ENCODE measurements at places on chromosomes 11 and 22.

DNA sequence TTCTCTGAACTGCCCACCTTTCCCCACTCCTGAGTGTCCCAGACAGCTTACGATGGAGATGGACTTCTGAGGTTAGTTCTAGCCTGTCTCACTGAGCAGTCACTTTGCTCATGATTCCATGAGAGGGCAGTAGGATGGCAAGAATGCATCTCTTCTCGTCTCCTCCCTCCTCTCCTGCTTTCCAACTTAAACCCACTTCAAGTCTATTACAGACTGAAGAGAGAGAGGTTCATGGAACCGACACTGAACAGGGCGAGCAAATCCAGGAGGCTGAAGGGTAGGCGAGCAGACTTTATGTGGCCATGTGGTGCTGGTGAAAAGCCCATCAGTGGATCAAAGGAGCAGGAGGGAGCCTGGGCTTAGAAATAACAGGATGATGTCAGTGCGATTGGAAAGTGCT lies 38.6 kb downstream of the CEP164 start:
- DNase-seq, result no peak

DNA sequence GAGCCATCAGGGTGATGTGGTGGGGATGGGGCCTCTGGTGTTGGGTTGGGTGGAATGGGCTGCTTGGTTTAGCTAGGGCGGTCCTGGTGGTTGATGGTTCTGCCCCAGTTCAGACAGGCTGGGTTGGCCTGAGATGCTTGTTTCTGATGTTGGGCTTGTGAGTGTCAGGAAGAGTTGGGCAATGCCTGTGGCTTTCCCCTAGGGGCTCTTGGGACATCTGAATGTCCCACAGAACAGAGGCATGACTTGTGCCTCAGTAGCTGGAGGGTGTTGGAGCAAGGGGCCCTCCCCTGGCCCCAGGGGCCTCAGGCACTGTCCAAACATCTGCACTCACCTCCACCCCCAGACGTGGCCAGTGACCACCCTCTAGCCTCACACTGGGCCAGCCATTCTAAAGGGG lies 14.0 kb upstream of the CTSD start:
- no peak for DNase-seq

DNA sequence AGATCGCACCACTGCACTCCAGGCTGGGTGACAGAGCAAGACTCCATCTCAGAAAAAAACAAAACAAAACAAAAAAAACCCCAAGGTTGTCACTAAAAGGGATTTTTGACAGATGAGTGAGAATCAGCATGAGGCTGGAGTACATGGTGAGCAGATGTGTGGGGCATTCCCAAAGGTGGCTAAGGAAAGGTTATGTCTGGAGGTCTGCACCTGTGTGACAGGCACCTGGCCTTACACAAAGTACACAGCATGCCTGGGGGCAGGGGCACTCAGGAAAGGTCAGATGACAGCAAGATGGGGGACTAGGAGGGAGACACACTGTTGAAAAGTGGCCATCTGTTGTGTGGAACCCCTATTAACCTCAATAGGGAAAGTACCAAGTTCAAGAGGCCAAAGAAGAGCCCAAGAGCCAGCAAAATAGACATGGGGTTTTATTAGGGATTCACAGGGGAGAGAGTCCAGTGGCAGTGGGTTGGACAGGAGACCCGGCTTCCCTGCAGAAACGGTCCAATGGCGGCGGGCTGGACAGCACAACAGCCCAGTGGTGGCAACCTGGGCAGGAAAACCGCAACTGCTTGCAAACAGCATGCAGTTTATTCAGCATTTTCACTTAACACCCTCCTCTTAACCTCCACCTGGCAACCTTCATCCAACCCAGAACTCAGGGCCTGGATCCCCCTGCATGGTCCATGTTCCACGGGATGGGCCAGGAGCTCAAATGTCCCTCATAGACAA lies 101.1 kb downstream of the MICAL2 start:
- DNase-seq, result no peak

GRCh38 chr11:115164774-115165173 lies 339.4 kb downstream of the CADM1 start:
- no peak for DNase-seq

- no peak for DNase-seq
Observed at GRCh38 chr11:12577725-12578644, 96.2 kb upstream of the TEAD1 start.
